ENCODE measurements at places on chromosomes 6 and 20.
A peak's percentile ranks its signal among the peaks of the same experiment; 100 is the strongest.

GRCh38 chr6:47151232-47151898 is 109.2 kb upstream of the ADGRF1 start:
- no peak for DNase-seq

- DNase-seq: no peak
Observed at GRCh38 chr6:39411001-39411400, 88.5 kb upstream of the KCNK16 start.

- DNase-seq: no peak
Observed at GRCh38 chr6:9711365-9711764, 703.5 kb downstream of the TFAP2A start.

DNA sequence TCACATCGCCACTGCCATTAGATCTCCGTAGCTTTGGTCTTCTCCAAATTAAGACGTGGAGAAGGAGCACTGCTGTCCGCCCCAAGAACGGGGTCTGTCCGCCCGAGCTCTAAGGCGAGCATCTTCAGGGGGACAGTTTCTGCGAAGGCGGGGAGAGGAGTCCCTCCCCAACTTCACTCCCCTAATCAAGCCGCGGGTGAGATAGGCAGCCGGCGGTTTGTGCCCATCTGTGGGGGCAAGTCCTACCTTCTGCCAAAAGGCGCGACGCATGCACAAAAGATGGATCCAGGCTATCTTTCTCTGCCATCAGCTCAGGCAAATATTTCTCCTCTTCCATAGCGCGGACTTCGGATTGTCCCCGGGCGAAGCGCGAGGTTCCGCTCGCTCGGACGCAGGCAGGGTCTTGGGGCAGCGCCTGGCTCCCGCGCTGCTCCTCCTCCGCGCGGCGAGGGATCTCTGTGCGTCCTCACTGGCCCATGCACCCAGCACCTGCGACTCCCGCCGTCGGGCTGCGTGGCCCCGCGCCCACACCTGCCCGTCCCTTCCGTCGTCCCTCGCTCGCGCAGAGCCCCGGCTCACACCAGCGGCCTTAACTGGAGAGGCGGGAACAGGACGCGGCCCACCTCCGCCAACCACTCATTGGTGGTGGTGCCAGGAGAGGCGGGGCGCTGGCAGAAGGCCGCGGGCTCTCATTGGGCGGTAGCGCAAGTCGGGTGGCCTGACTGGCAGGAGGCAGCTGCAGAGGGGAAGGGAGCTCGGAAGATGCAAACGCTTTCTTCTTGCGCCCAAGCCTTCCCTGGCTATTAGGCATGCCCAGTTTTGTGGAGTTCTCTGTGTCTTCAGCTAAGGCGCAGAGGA is at the start of gene KHDRBS2:
TSS of gene KHDRBS2 (minus strand) at position 614 of the 858 bp plus-strand sequence.
- peak; percentile 45 for DNase-seq

GRCh38 chr6:744666-745353 is 51.9 kb upstream of the EXOC2 start:
- DNase-seq: no peak

DNA sequence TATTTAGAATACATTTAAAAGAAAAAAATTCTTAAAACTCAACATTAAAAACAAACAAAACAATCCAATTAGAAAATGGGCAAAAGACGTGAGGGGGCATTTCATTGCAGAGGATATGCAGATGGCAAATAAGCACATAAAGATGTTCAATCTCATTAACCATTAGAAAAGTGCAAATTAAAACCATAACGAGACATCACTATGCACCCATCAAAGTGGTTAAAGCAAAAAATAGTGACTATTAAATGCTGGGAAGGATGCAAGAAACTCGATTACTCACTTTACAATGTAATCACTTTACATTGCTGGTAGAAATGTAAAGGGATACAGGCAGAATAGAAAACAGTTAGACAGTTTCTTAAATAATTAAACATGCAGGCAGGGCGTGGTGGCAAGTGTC is 59.0 kb downstream of the BCAS1 start:
- no peak for DNase-seq

DNA sequence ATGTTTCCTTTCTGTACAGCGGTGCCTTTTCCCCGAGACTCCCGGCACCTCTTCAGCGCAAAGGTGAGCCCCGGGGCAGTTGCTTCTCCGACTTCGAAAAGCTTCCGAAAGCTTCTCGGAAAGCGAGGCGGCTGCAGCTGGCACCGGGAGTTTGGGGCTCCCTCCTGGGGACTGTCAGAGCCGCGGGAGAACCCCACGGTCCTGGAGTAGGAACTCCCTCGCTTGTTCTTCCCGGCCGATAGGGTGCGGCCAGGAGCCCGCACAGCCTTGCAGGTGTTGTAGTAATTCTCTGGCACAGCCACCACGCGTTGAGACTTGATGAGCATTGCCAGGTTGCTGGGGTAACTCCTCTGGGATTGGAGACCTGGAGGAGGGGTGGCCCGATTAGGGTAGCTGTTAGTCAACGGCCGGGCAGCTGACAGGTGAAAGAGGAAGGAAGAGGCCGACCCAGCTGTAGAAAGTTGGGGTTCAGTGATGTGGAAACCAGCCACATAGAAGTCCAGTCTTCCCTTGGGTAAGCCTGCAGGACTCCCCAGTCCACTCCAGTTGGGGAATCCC is 721 bp downstream of the KDM1B start:
- peak; percentile 87 for DNase-seq

DNA sequence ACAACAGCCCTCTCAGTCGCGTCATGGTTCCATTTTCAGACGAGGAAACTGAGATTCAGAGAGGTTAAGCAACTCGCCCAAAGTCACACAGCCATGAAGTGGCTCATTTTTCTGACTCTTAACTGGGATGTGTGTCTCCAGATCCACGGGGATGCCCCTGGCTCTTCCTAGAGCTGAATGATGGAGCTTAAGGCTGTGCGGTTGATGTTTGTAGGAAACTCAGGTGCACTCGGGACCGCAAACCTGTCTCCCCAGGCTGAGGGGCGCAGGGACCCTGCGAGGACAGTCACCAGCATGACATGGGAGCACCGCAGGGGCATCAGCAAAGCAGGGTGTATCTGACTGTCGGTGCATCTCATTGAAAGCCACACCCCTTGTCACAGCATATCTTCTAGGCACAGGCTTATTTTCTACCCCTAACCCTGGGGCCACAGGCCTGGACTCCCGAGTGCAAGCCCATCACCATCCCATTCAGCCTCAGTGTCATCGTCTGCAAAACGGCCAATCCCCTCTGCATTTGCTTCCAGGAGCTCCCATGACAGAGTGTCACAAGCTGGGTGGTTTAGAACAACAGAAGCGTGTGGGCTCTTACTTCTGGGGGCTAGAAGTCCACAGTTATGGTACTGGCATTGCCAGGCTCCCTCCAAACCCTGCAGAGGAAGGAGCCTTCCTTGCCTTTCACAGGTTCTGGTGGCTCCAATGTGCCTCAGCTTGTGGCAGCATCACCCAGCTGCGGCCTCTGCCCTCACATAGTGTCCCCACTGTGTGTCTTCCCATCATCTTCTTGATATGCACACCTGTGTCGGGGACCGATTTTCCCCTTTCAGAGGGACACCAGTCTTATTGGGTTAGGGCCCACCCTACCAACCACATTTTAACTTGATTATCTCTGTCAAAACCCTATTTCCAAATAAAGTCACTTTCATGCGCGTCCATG is 9.9 kb upstream of the ARHGAP40 start:
- DNase-seq: peak; percentile 74

DNA sequence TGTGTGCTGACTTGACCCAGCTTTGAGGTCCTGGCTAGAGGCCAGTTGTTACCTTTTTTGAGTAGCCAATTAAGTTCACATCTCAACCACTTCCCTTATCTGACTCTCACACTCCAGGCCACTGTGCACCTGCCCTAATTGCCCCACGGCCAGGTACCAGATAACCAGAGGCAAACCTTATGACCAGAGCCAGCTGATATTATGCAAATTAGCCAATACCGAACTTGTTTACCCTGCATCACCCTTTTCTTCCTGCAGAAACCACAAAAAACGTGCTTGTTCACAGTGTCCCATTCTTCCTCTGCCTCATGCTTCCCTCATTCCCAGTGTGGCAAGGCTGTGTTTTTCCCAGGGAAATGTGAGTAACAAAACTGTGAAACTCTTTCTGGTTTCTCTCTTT is 89.3 kb downstream of the HTR1B start:
- DNase-seq: no peak

- no peak for DNase-seq
Observed at GRCh38 chr6:158323561-158323958, 11.3 kb downstream of the TULP4 start.

GRCh38 chr6:128657181-128657580 is 136.8 kb upstream of the PTPRK start:
- no peak for DNase-seq

- no peak for DNase-seq
Observed at GRCh38 chr6:69784595-69785377, 12.0 kb downstream of the LMBRD1 start.

GRCh38 chr6:21710908-21711627 is 117.5 kb downstream of the SOX4 start:
- DNase-seq: no peak

DNA sequence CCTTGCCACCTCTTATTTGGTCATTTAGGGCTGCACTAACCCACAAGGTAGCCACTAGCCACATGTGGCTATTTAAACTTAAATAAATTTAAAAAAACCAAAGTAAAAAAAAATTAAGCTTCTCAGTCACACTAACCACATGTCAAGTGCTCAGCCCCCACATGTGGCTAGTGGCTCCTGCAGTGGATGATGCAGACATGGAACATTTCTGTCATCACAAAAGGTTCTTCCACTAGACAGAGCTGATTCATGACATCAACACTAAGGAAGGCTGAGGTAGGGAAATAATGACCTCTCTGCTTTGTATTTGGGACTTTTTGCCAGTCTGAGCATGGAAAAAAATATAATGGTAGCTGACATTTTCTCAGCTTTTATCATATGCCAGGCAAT is 173.0 kb upstream of the FERMT1 start:
- no peak for DNase-seq

GRCh38 chr6:56798163-56798562 is 155.5 kb upstream of the DST start:
- no peak for DNase-seq

GRCh38 chr6:41157323-41157722 is 3.2 kb upstream of the TREML1 start:
- no peak for DNase-seq

GRCh38 chr20:63741676-63742380 is 2.3 kb downstream of the SLC2A4RG start:
- peak; percentile 89 for DNase-seq

DNA sequence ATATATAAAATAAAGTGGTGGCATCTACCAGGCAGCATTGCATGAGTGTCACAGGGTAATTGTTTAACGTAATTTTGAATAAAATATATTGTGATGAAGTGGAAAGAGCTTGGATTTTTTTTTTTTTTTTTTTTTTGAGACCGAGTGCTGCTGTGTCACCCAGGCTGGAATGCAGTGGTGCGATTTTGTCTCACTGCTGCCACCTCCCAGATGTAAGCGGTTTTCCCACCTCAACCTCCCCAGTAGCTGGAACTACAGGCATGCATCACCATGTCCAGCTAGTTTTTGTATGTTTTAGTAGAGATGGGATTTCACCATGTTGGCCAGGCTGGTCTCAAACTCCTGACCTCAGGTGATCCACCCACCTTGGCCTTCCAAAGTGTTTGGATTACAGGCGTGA is 81.1 kb upstream of the SMIM8 start:
- no peak for DNase-seq

GRCh38 chr6:158013904-158014504 is 32.3 kb downstream of the SYNJ2 start:
- DNase-seq: no peak

DNA sequence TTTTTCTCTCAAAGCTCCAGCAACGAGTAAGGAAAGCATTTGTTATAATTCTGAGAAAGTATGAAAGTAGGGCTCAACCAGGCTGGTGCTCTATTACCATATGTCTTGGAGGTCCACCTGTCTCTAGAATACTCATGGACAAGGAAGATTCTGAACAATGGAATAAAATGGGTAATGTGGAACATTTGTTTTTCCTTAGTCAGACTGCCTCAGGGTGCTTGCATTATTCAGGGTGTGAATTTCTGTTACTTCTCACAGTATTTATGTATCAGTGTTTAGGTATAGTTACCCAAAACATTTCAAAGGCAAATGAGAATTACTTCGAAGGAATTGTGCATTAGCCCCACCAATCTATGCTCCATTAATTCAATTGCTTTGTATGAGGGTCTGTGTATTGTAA is 586.2 kb upstream of the CITED2 start:
- no peak for DNase-seq

DNA sequence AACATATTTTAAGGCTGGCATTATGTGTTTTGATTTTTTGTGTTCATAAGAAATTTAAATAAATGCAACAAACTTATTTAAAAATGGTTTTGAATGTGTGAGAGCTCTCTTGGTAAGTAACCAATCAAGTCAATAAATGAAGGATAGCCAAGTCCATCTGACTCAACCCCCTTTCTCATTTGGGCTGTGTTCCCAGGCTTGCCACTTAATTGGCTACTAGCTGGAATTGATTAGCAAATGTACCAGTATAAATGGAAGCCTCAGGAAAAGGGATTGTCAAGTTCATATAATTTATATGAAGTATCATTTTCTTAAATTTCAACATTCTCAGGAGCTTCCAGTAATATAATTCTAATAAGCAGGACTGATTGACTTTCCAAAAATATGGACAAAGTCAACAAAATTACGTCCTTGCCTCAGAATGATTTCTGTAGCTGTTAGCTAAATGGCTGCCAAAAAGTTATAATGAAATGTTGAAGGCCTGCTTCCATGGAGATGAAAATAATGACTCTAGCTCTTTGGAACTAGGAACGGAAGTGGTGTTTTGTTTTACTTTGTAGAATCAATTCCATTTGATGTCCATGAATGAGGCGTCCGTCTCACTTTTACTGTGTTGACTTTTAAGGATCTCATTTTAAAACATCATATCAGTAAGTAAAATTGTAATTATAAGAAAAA is 614.9 kb downstream of the CDH26 start:
- DNase-seq: no peak

DNA sequence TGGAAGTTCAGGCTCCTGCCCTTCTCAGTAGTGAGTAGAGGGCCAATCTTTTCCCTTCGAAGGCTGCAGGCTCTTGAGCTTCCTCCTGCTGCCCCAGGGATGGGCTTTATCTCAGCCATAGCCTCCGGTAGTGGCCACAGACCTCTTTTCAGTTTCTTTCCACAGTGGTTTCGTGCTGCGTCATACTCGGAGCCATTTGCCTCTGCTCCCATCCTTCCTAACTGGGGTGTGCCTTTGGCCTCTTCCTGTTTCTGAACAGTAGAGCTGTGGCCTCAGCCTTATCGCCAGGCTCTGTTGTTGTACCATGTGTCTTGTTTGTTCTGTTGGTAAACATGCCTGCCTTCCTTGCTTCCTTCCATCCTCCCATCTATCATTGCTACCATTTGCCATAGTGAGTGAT is 54.1 kb downstream of the TULP4 start:
- no peak for DNase-seq

GRCh38 chr20:16481977-16482376 is 91.3 kb downstream of the KIF16B start:
- no peak for DNase-seq

Data from RWPE2 (cell line).